ENCODE measurements at places on chromosomes 11 and 22.
A peak's percentile ranks its signal among the peaks of the same experiment; 100 is the strongest.

DNA sequence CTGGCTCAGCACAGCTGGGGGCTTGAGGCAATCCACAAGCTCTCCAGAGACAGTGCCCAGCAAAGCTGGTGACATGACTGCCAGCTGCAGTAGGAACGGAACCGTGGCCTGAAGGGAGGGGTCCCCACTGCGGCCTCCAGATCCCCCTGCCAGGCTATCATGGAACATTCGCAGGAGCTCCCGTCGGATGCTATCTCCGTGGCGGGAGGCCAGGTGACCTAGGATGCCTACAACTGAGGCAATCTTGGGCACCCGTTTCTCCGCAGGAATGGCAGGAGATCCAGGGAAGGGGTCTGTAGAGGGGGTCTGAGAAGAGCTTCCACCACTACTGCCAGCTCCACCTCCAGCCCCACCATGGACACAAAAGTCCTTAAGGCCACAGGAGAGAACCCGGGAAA lies 2.6 kb upstream of the GANAB start:
- DNase-seq, result no peak

GRCh38 chr11:122751292-122752070 lies 86.8 kb upstream of the CRTAM start:
- DNase-seq, result peak; percentile 61

DNA sequence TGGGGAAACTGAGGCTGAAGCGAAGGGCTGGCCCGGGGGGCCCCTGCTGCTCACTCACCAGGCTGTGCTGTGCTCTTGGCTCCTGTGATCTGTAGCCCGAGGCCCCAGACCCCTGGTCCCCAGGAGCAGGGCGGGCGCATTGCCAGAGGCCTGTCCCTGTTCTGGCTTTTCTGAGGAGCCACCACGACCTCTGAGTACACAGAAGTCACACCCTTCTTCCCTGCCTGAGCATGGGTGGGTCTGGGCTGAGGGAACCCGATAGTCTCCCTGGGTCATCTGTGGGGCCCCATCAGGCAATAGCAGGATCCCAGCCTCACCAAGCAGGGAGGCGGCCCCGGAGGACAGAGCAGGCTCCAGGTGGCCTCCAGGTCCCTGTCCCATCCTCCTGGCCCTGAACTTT lies 5.1 kb downstream of the CASTOR1 start:
- DNase-seq, result no peak

GRCh38 chr11:11843211-11843621 lies 1.4 kb downstream of the USP47 start:
- DNase-seq, result peak; percentile 55

DNA sequence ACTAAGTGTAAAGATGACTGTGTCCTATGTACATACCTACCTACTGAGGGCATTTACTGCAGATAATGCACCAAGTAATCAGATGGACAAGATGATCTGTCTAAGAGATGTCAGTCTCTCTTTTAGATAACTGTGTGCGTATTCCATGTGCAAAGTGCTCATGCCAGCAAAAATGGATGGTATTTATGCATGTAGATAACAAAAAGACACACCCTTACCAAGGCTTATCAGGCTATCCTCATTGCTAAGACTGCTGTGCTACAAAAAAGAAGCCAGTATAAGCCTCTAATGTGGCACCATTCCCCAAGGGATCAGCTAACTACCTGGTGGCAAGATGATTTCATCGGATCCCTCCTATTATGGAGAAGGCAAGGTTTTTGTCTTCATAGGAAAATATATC lies 34.3 kb upstream of the CD44 start:
- DNase-seq, result no peak
